Naive thymus-derived CD8-positive, alpha-beta T cell (primary cell): ENCODE measurements at places on chromosomes 2 and 18. TPM values are rescaled to one million over a fixed set of nuclear protein-coding genes. Genes with fewer than 3 reads are reported as not detected.

- no peak for DNase-seq
Observed at GRCh38 chr2:94993176-94994062, 32.1 kb upstream of the MAL start.

DNA sequence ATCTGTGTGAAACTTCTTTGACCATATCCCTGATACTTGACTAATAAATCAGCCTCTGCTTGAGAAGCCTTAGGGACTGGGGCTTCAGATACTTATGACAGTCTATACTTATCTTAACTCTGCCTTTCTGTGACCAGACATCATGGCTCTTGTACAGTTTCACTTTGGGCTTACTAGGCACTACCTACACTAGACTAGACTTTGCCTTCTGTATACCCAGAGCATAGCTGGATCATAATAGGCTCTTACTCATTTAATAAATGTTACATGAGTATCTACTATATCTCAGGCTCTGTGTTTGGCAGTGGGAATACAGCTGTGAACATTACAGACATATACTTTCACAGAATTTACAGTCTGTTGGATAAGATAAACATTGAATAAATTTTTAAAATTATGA lies 9.0 kb downstream of the UGP2 start:
- no peak for DNase-seq

DNA sequence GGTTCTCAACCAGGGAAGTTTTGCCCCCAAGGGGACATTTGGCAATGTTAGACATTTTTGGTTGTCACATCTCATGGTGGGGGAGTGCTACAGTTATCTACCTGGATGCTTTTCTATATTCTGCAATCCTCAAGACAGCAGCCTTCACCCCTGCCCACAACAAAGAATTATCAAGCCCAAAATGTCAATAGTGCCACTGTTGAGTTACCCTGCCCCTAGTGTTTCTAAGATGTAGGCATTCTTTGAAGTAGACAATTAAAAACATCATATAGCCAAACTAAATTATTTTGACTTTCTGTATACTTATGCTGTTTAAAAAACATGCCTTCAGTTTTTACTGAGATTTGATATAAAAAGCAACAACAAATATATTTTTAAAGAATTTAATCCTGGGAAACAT lies 48.0 kb downstream of the ABI2 start:
- DNase-seq, result no peak

DNA sequence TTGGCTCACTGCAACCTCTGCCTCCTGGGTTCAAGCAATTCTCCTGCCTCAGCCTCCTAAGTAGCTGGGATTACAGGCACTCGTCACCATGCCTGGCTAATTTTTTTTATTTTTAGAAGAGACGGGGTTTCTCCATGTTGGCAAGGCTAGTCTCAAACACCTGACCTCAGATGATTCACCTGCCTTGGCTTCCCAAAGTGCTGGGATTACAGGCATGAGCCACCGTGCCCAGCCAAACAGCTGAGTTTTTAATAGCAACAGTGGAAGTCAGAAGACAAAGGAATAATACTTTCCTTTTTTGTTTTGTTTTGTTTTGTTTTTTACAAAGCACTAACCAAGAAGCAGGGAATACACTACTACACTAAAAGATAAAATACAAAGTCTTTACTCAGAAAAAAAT lies 16.9 kb downstream of the GPR75 start:
- DNase-seq, result no peak

GRCh38 chr2:221448057-221448843 lies 123.9 kb downstream of the EPHA4 start:
- no peak for DNase-seq

- no peak for DNase-seq
Observed at GRCh38 chr2:179817181-179817841, 44.1 kb downstream of the ZNF385B start.

DNA sequence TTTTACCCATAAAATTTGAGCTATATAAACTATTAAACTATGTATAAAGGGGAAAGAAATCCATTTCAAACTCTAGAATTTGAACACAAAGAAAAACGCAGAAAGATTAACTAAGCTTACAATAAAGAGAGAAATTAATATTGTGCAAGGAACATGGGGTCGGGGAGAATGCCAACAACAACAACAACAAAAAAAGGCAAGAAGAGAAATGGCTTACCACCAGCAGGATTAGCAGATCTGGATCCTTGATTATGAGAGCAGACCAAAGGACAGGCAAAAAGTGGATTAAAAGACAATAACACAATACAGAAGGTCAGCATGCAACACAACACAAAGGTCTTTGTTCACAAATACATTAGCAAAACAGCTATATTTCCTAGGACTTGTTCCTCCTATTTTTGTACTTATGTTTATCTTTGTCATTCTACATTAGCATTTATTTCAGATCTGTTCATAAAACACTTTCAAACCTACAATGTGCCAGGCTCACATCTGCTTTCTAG lies 103.4 kb upstream of the RNU4ATAC start:
- DNase-seq, result no peak

DNA sequence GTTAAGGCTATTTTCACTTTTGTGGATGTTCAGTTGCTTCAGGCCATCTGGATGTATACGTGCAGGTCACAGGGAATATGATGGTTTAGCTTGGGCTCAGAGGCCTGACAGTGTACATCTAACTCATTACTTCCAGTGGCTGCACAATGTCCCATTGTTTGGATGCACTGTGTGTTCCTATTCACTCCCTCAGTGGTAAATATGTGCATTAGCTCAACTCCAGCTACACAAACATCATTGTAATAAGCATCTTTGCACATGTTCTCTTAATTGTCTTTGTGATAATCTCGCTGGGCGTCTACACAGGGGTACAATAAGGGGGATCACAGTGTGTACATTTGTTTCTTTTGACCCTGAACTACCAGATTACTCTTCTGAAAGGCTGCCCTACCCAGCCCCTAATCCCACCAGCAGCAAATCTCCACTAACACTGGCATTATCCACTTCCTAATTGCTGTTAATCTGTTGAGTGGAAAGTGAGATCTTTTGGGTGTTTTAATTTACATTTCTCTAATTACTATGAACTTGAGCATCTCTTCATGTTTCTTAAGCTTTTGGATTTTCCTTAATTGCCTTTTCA lies 56.1 kb upstream of the POLE4 start:
- DNase-seq, result no peak

GRCh38 chr18:9849407-9850283 lies 36.1 kb upstream of the TXNDC2 start:
- no peak for DNase-seq

GRCh38 chr2:224031358-224031970 lies 7.6 kb downstream of the SERPINE2 start:
- DNase-seq, result no peak

GRCh38 chr2:127932199-127932876 lies 46.6 kb upstream of the AMMECR1L start:
- DNase-seq, result no peak

DNA sequence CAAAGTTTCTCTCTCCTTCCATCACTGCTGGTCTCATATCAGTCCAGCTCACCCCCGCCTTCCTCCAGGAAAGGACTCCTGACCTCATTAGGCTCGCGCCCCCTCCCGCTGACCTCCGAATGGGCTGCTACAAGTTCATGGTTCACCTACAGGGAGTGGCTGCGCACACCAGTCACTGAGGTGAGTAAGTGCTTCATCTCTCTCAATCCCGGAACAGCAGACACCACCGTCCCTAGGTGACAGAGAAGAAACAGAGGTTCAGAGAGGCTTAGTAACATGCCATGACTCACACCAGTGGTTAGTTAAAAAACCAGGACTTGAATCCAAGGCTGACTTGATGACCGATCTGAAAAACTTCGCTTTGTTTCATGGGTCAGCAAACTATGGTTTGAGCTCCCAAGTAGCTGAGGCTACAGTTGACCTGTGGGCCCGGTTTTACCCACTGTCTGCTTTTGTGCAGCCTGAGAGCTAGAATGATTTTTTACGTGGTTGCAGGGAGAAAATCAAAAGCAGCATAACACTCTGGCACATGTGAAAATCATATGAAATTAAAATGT lies 42.0 kb downstream of the ZFP36L2 start:
- DNase-seq, result no peak

The TUBB8B gene
- polyA plus RNA-seq, result not detected

The RAPH1 gene
- 0.31 TPM for polyA plus RNA-seq

The AKAIN1 gene
- polyA plus RNA-seq, result not detected

The ERFE gene
- not detected for polyA plus RNA-seq

The SCN7A gene
- polyA plus RNA-seq, result not detected

The POTEI gene
- not detected for polyA plus RNA-seq

The LYPD6 gene
- polyA plus RNA-seq, result not detected
